ENCODE measurements at places on chromosomes 16 and 17.

DNA sequence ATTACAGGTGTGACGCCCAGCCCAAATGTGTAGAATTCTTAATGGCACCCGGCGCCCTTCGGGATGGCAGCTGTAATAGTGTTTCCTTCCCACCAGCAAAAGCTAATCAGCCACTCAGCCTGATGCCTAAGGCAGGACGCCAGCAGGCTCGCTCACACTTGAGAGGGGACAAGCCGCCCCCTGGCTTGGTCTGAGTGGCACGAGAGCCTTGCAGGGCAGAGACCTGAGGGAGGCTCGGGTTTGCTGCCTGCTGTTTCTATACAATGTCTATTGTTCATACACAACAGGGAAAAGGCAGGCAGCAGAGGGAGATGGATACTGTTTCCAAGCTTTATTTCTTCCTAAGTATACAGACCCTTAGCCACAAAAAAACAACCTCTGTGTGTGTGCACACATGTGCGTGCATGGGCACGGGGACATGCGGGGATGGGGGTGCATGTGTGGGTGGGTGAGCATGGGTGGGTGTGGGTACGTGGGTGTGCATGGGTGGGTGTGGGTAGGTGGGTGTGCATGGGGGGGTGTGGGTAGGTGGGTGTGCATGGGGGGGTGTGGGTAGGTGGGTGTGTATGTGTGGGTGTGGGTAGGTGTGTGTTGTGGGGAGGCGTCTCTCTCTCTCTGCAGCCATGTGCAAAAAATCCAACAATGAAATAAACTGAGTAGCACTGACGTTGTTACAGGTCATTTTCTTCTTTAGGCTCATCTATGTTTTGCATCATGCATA is 10.0 kb downstream of the SLC38A8 start:
- DNase-seq = no peak

GRCh38 chr17:73266796-73267195 is 5.1 kb upstream of the CPSF4L start:
- DNase-seq = no peak

GRCh38 chr16:4682616-4683254 is 10.6 kb upstream of the NUDT16L1 start:
- no peak for DNase-seq

DNA sequence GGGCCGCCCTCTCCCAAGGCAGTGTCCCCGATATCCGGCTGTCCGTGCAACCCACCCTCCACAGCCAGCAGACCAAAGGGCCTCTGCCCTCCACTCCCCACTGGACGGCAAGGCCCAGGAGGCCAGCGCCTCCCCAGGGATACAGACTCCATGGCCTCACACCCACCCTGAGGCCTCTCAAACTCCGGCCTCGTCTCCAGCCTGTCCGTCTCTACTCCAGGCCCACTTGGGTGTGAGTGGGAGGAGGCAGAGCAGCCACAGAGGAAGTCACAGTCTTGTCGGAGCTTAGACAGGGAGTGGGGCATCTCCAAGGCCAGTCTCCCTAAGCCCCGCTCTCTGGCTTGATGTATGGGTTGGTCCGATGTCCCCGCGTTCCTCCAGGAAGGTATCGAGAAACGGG is 73.3 kb downstream of the SRCIN1 start:
- no peak for DNase-seq

DNA sequence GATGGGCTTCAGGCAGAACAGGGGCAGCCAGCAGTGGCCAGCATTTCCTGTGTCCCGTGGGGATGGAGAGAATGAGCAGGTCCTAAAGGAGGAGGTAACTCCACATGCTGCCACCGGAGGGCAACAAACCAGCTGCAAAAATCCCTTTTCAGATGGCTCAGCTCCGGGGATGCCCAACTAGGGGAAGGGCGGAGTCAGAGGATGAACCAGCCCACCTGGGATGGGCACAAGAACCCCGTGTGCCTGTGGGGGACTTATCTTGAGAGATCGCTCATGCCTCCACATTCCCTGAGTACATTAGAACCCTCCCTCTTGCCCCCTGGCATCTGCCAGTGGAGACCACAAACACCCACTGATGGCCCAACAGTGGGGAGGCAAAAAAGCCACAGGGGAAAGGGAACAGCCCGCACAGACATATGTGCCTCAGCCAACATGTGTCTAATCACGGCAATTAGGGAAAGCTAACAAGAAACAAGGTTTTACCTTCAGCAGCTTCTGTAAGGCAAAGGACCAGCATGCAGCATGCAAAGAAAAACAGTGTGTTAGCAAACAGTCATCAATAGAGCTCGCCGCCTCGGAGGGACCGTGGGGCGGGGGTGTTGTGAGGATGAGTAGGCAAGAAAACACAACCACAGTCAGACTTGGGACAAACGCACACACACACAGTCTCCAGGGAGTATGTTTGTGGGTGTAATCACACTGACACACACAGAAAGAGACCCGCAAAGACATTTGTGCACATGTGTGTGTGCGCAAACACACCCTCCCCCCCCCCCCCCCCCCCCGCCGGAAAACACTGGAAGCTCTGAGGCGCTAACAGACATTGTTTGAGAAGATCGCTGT is 64.0 kb downstream of the MYO18A start:
- DNase-seq = no peak

DNA sequence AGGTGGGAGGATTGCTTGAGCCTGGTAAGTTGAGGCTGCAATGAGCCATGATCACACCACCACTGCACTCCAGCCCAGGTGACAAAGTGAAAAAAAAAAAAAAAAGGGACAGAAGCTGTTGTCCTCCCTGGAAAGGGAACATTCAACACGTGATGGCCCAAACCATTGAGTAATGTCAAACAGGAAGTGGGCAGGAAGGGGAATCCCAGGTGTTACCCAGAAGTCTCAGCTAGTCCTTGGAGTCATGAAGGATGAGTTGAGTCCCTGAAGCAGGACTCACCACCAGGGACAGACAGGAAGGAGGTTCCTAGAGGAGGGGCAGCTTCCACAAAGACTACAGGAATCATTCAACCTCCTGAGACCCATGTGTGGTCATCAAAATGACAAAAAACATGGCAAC is 19.8 kb upstream of the CMIP start:
- no peak for DNase-seq

- DNase-seq = no peak
Measured at GRCh38 chr17:7822126-7822525, 11.9 kb upstream of the KDM6B start.

- no peak for DNase-seq
Measured at GRCh38 chr17:69779378-69780214, 295.4 kb upstream of the KCNJ16 start.

- DNase-seq = no peak
Measured at GRCh38 chr16:12256921-12257320, 280.4 kb downstream of the SNX29 start.

DNA sequence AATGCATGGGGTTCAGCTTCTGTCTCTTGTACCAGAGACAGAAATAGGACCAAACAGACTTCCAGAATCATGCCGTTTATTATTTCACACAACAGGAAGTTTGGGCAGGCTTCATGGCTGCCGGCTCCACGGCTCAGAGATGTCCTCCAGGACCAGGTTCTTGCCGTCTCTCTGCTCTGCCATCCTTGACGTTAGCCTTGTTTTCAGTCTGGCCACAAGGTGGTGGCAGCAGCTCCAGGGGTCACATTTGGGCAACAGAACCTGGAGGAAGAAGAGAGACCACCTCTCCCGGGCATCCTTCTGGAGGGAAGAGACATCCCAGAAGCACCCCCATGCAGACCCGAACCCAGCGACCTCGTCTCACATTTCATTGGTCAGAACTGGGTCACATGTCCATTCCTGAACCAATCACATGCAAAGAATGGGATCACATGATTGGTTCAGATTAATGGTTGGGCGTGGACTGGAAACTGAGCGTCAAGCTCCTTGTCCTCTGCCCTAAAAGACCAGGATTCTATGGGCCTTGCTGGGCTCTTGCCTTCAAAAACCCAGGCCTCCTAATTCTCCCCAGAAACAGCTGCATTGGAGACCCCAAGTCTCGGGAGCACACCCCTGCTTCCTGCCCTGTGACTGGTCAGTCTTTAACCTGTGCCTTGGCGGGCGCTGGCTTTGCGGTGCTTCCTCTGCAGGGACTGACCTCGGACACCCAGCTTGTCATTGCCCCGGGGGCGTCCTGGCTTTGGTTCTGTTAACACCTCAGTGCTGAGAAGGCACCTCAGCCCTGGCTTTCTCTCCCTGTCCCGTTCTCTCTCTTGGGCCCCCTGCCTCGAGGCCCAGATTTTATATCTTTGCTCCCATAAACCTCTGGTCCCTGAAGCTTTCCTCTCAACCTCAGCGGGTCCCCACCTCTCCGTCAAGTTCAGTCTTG is 63.3 kb downstream of the IRF8 start:
- no peak for DNase-seq

DNA sequence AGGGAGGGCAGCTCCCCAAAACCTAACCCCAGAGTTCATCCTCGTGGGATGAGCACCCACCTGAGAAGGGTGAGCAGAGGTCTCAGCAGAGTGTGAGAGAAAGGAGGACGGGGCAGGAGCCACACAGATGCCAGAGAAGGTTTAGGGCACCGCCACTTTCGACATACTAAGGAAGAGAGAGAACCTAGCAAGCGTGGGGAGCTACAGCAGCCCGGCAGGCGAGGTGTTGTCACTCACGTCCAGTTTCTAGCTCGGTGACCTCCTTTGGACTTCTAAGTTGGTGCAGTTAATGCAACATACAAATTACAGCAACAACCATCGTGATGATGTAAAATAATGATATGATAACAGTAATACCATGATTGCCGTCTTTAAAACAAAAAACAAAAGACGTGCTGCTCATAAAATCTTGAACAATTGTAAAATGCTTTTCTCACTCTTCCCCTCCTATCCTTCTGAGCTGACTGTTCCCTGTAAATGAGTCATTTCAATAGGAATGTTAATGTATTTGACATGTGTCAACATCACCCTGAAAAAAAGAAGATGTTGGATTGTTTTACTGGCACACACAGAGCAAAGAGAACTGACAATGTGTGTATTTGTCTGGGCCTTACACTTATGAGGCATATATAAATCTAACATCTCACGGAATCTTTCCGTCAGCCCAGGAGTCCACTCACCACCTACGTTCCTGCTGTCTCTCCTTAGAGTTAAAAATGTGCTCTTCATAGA is 158.2 kb upstream of the MAF start:
- DNase-seq = no peak

DNA sequence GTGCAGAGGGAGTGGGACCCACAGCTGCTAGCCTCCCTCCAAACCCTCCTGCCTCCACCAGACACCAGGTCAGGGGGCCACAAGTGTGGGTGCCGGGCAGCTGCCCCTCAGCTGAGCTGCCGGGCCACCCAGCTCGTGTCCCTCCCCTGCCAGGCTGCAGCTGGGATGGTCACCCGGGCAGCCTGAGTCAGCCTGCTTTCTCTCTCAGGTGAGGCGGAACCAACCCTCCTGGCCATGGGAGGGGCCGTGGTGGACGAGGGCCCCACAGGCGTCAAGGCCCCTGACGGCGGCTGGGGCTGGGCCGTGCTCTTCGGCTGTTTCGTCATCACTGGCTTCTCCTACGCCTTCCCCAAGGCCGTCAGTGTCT is 6.9 kb downstream of the SLC16A3 start:
- DNase-seq = no peak

DNA sequence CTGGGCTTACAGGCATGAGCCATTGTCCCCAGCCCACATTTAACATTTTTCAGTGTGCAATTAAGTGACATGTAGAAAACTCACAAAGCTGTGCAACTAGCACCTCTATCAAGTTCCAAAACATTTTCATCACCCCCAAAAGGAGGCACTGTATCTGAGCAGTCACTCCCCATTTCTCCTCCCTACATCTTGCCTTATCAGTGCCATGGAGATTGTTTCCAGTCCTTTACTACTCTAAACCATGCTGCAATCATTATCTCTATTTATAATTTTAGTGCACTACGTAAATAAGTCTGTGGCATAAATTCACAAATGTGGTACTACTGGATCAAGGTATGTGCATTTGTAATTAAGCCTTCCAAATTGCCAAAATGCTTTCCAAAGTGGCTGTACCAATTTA is 7.6 kb downstream of the MRPS23 start:
- DNase-seq = no peak

GRCh38 chr16:17658881-17659280 is 188.1 kb upstream of the XYLT1 start:
- no peak for DNase-seq

DNA sequence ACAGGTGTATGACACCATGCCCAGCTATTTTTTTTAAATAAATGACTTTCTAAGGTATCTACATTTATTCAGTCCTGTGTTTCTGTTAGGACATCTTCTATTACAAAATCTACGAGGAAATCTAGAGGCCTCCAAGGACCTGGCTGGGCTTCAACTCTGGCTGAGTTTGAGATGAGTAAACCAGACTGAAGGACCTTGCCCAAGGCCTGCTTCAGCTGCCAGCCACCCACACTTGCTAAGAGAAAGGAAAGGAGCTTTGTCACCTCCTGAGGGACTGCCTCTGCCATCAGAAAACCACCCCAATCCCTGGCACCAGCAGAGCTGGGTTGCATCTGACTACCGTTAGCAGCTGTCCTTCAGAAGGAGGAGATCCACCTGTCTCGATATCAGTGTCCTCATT is 1.3 kb upstream of the MYO1D start:
- DNase-seq = no peak

DNA sequence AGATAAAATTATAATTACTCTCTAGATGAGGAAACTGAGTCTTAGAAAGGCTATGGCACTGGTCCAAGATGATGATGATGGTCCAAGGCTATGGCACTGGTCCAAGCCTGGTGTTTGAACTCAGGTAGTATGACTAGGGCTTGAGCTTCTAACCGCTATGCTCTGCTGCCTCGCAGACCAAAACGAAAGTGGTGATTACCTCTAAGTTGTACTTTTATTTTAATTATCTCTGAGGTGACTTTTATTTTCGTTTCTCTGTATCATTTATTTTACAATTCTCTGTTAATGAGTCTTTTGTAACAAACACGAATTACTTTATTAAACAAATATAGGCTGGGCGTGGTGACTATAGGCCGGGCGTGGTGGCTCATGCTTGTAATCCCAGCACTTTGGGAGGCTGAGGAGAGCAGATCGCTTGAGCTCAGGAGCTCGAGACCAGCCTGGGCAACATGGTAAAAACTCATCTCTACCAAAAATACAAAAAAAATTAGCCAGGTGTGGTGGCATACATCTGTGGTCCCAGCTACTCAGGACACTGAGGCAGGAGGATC is 5.6 kb downstream of the REXO5 start:
- DNase-seq = no peak

DNA sequence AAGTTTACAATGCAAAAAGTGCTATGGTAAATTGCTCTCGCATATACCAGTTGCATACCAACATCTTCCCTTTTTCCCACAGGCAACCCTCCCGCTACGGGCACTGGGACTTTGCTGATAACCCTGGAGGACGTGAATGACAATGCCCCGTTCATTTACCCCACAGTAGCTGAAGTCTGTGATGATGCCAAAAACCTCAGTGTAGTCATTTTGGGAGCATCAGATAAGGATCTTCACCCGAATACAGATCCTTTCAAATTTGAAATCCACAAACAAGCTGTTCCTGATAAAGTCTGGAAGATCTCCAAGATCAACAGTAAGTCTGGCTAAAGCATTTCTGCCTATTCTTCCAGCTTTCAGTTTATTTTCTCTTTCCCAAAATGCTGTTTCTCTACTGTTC is 27.9 kb upstream of the HSBP1 start:
- DNase-seq = no peak

Measured in vagina (tissue), 2 donors.